Aorta (tissue), 5 donors: ENCODE measurements at places on chromosomes 3 and 15. TPM values are rescaled to one million over a fixed set of nuclear protein-coding genes. Genes with fewer than 3 reads are reported as not detected.

The APOD gene
- total RNA-seq, result 596 TPM

The NFKBIZ gene
- 109 TPM for total RNA-seq

The ECT2 gene
- 10.0 TPM for total RNA-seq

The AMT gene
- total RNA-seq, result 3.6 TPM

The CLDN18 gene
- total RNA-seq, result not detected

The ARHGEF26 gene
- 26.9 TPM for total RNA-seq

The KBTBD12 gene
- total RNA-seq, result 7.6 TPM

The GLDN gene
- 23.0 TPM for total RNA-seq

The TARS3 gene
- total RNA-seq, result 20.6 TPM

The RBSN gene
- 39.2 TPM for total RNA-seq

The FBXO40 gene
- 0.13 TPM for total RNA-seq

DNA sequence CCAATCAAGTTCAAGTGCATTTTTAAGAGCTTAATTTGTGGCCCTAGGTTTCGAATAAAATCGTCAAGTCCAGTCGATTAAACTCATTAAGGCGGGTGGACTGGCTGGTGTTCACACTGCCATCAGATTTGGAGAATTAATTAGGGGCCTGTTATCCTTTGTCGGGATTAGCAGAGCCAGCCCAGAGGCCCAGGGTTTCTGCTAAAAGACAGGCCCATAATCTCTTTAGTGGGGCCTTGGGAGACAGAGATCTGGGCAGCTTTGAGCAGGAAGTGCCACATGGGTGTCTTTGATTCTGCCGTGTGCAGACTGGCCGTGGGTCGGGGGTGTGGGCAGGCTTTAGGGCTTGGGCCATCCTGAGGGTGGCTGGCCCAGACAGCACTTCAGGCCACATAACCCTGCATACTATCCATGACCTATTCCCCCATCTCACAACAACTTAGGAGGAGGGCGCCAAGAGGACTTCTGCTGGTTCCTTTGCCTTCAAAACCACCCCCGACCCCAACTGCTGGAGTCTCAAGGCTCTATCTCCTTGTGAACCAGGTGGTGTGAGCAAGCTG lies 94.7 kb downstream of the PLXNA1 start:
- no peak for DNase-seq
- H3K27ac ChIP-seq, result no peak overlapping the region
- H3K27me3 ChIP-seq, result no peaks in the 10 kb centered on the region
- H3K4me3 ChIP-seq, result no peak overlapping the region
- no peaks in the 10 kb centered on the region for H3K36me3 ChIP-seq
- H3K4me1 ChIP-seq, result no peaks in the 10 kb centered on the region

DNA sequence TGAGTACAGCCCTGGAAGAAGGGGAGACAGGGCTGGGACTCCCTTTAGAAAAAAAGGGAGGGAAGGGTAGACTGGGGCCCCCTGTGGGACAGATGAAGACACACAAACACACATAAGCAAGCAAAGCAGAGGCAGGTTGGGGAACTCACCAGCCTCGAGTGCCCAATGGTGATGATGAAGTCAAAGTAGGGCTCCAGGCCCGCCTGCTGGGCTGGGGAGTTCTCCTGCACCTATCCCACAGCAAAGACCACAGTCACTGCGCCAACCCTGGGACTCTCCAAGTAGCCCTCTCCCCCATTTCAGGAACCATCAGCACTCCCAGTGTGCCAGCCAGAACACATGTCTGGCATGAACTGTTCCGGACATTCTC lies 4.1 kb downstream of the GORASP1 start:
- H3K4me1 ChIP-seq, result no peaks in the 10 kb centered on the region
- no peaks in the 10 kb centered on the region for H3K27me3 ChIP-seq
- H3K36me3 ChIP-seq, result no peaks in the 10 kb centered on the region
- no peak overlapping the region for H3K4me3 ChIP-seq
- no peak for DNase-seq

- H3K36me3 ChIP-seq, result no peaks in the 10 kb centered on the region
- DNase-seq, result peak; percentile 86
- peak within 1 kb of the TSS; percentile 71 for H3K4me3 ChIP-seq
- H3K4me1 ChIP-seq, result peaks cover 3% of the 10 kb centered on the region
- no peaks in the 10 kb centered on the region for H3K27me3 ChIP-seq
- H3K27ac ChIP-seq, result peak within 1 kb of the TSS; percentile 94
Observed at GRCh38 chr3:138187296-138188012, at the start of gene ARMC8. ARMC8 (plus strand) TSS chr3:138187301; CDS start chr3:138187555, 254 bp downstream.

- no peaks in the 10 kb centered on the region for H3K4me1 ChIP-seq
- no peaks in the 10 kb centered on the region for H3K36me3 ChIP-seq
- no peak for DNase-seq
- H3K27me3 ChIP-seq, result no peaks in the 10 kb centered on the region
- no peak overlapping the region for H3K4me3 ChIP-seq
Observed at GRCh38 chr15:63403254-63403945, 21.8 kb upstream of the CA12 start.

DNA sequence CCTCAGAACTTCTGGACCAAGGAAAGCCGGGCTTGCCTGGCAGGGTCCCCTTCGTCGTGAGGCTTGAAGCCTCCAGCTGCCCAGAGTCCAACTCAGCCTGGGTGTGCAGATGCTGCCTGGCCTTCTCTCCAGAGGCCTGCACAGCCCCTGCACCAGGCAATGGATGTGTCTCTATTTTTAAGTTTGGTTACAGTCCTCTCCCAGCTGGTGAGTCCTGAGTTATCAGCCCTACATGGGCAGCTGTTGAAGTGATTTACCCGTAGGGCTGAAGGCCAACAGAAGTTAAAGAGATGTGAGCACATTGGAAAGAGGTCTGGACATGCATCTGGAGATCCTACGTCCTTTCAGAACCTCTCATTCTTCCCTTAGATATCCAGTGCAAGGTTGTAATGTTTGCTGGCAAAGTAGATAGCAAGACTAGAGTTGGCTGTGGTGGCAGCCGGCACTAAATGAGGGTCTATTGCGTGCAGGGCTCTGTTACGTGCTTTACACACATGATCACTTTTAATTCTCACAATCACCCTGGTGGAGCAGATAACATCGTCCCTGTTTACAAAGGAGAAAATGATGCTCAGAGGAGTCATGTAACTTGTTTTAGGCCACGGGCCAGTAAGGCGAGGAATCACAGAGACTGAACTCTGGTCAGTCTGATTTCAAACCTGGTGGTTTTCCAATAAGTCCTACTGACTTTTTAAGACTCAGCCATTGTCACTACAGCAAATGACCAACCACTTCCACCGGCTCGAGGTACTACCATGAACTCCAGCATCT lies 9.9 kb downstream of the FYCO1 start:
- H3K27me3 ChIP-seq, result no peaks in the 10 kb centered on the region
- H3K27ac ChIP-seq, result peak overlapping the region; percentile 96
- DNase-seq, result no peak
- H3K4me1 ChIP-seq, result peaks cover 20% of the 10 kb centered on the region
- no peak overlapping the region for H3K4me3 ChIP-seq

DNA sequence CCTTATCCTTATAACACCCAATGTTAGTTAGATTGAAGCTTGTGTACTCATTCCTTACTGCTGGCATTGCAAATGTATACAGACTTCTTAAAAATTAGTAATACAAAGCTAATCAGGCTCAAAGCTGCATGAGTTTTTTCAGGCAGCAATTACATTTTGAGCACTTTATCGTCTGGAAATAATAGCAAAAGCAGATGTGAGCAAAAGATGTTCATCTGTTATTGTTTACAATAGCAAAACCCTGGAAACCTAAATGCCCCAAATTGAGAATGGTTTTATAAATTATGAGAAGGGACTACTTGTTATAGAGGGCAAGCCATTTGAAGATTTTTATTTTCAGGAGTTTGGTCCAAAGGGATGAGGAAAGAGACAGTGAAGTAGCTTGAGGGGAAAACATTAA lies 126.4 kb downstream of the GADL1 start:
- H3K4me3 ChIP-seq, result no peak overlapping the region
- H3K4me1 ChIP-seq, result no peaks in the 10 kb centered on the region
- H3K27me3 ChIP-seq, result no peaks in the 10 kb centered on the region
- H3K27ac ChIP-seq, result no peak overlapping the region

GRCh38 chr15:69414701-69415167 lies 585 bp downstream of the KIF23 start:
- peak overlapping the region; percentile 80 for H3K4me3 ChIP-seq
- DNase-seq, result peak; percentile 84
- no peaks in the 10 kb centered on the region for H3K36me3 ChIP-seq
- H3K4me1 ChIP-seq, result peaks cover 8% of the 10 kb centered on the region

DNA sequence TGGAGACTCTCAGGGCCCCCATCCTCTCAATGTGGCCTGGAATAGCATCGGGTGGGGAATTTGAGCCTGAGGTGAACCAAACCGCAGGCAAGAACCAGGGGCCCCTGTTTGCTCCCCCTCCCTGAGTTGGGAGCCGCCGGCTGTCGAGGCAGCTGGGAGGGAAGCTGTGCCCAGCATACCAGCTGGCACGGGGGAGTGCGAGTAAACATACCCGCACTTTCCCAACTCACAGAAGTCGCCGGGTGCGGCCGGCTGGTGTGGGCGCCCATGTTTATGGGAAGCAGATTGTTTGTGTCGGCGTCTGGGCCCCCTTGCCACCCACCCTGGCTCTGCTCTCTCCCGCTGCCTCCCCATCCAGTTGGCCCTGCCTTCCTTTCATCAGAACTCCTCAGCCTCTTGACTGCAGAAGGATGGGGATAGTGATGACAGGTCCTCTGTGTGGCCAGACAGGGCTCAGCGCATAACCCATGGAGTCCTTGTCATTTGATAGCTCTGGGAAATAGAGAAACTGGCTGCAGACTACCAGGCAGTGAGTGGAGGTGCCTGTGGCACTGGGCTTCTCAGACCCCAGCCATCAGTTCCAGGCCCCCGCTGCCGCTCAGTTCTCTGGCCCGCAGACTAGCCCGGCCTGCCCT lies 60.4 kb downstream of the CACNA2D2 start:
- H3K27me3 ChIP-seq, result no peaks in the 10 kb centered on the region
- no peak overlapping the region for H3K27ac ChIP-seq
- H3K4me3 ChIP-seq, result no peak overlapping the region
- no peak for DNase-seq
- H3K4me1 ChIP-seq, result no peaks in the 10 kb centered on the region

GRCh38 chr3:144480416-144480919 lies 508.8 kb downstream of the DIPK2A start:
- H3K4me1 ChIP-seq, result no peaks in the 10 kb centered on the region
- H3K27me3 ChIP-seq, result no peaks in the 10 kb centered on the region
- DNase-seq, result no peak
- H3K27ac ChIP-seq, result no peak overlapping the region
- H3K36me3 ChIP-seq, result no peaks in the 10 kb centered on the region
- H3K4me3 ChIP-seq, result no peak overlapping the region

- no peaks in the 10 kb centered on the region for H3K4me1 ChIP-seq
- no peaks in the 10 kb centered on the region for H3K27me3 ChIP-seq
- no peak overlapping the region for H3K4me3 ChIP-seq
- DNase-seq, result no peak
- H3K27ac ChIP-seq, result no peak overlapping the region
- H3K36me3 ChIP-seq, result no peaks in the 10 kb centered on the region
Observed at GRCh38 chr3:106401666-106402490, 533.1 kb upstream of the CBLB start.

DNA sequence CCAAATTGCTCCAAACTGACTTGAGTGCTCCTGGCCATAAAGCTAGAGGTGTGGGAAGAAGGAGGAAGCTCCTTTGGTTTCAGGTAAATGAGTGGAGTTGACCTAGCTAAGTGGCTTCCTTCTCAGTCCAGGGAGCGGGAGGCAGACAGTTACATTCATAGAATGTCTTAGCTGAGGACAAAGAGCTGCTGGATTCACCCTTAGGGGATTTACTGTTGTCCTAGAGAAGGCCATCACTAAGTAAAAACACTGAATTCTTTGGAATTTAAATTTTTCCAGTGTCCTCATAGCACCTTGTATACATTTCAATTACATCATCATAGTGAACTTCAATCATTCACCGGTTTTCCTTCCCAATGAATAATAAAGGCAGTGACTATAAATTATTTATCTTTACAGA lies 27.3 kb upstream of the NANOGP8 start:
- no peak for DNase-seq
- H3K27ac ChIP-seq, result no peak overlapping the region
- H3K27me3 ChIP-seq, result no peaks in the 10 kb centered on the region
- no peak overlapping the region for H3K4me3 ChIP-seq
- no peaks in the 10 kb centered on the region for H3K36me3 ChIP-seq

DNA sequence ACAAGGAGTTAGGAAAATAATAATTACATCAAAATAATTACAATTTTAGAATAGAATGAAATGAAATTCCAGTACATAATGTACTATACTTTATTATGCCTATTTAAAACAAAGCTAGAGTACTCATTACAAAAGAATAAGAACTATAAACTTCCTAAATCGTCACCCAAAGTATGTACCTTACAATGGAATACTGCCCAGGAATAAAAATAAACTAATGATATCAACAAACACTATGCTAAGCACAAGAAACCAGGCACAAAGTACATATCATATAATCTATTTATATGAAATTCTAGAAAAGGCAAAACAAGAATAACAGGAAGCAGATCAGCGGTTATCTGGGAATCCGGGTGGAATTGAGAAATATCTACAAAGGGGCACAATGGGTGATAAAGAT lies 84.7 kb downstream of the MYO9A start:
- no peak overlapping the region for H3K4me3 ChIP-seq
- no peak overlapping the region for H3K27ac ChIP-seq
- no peak for DNase-seq
- H3K36me3 ChIP-seq, result no peaks in the 10 kb centered on the region
- H3K4me1 ChIP-seq, result peaks cover 4% of the 10 kb centered on the region

DNA sequence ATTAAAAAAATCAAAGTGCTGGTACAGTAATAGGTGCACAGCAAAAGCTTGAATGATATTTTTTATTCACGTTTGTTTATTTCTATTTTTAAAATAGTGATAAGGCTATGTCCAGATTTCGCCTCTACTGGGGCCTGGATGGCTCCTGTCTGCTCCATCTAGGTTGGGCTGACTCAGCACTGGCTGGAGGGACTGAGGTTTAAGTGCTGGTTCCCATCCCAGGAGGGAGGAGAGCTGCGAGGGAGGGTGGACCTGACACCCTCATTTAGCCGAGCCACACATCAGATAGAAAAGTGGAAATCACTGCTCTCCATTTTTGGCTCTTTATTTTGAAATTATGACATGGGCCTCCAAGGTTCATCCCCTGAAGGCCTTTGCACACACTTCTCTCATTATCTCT lies 95.4 kb upstream of the AGBL1 start:
- no peak for DNase-seq
- no peaks in the 10 kb centered on the region for H3K36me3 ChIP-seq
- no peak overlapping the region for H3K27ac ChIP-seq
- no peaks in the 10 kb centered on the region for H3K4me1 ChIP-seq
- no peak overlapping the region for H3K4me3 ChIP-seq
- no peaks in the 10 kb centered on the region for H3K27me3 ChIP-seq

- no peaks in the 10 kb centered on the region for H3K36me3 ChIP-seq
- no peak overlapping the region for H3K27ac ChIP-seq
- H3K4me3 ChIP-seq, result no peak overlapping the region
- no peak for DNase-seq
Observed at GRCh38 chr3:136377508-136377907, 127.4 kb downstream of the PCCB start.

DNA sequence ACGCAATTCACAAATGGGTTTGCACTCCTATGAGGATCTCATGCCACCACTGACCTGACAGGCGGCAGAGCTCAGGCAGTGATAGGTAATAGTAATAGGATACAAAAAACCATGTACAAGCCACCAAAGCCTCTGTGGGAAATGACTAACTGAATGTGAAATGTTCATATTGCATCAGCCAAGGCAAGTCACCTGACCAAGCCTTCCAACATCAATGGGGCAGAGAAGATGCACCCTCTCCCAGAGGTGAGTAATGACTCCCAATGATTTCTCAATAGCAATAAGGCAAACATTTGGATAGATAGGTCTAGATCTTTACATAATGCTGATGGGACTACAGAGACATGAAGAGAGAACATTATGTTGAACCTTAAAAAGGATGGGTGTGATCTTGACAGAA lies 14.9 kb downstream of the CNTN3 start:
- no peak overlapping the region for H3K27ac ChIP-seq
- DNase-seq, result no peak
- no peaks in the 10 kb centered on the region for H3K36me3 ChIP-seq
- H3K4me1 ChIP-seq, result no peaks in the 10 kb centered on the region
